ENCODE measurements at places on chromosomes 2 and 18. TPM values are rescaled to one million over a fixed set of nuclear protein-coding genes. Genes with fewer than 3 reads are reported as not detected.
A peak's percentile ranks its signal among the peaks of the same experiment; 100 is the strongest.

SLC11A1 gene
- total RNA-seq, result 1.7 TPM

DNA sequence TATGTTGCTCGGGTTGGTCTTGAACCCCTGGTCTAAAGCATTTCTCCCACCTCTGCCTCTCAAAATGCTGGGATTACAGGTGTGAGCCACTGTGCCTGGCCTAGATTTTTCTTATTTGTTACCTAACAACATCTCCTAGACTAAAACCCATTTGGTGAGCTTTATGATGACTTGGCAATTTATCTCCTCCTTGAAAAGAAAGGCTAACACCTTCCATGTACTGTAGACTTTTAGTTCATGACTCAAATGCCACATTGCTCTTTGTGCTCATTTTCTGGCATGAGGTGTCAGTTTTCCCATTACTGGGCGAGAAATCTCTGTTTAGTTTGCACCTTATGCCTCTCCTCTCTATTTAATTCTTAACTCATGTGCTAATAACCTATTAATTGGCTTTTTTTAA, 12.3 kb upstream of the SERPINB5 start:
- no peak for DNase-seq

NOL4 gene
- total RNA-seq, result 1.3 TPM

GRCh38 chr2:133382566-133382965, 185.7 kb downstream of the NCKAP5 start:
- DNase-seq, result no peak

TSPYL6 gene
- 0.16 TPM for total RNA-seq

DNA sequence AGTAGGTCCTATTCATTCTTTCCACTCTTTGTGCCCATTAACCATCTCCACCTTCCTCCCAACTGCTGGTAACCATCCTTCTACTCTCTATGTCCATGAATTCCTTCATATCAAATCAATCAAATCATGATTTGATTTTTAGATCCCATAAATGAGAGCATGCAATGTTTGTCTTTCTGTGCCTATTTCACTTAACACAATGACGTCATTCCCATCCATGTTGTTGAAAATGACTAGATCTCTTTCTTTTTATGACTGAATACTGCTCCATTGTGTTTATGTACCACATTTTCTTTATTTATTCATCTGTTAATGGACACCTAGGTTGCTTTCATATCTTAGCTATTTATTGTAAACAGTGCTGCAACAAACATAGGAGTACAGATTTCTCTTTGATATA, 827.3 kb upstream of the NRXN1 start:
- DNase-seq, result no peak

CD8A gene
- total RNA-seq, result not detected

- no peak for DNase-seq
These were observed 87.8 kb downstream of the SP100 start for GRCh38 chr2:230503798-230504197.

- no peak for DNase-seq
These were observed 58.3 kb upstream of the NFE2L2 start for GRCh38 chr2:177322801-177323261.

DNA sequence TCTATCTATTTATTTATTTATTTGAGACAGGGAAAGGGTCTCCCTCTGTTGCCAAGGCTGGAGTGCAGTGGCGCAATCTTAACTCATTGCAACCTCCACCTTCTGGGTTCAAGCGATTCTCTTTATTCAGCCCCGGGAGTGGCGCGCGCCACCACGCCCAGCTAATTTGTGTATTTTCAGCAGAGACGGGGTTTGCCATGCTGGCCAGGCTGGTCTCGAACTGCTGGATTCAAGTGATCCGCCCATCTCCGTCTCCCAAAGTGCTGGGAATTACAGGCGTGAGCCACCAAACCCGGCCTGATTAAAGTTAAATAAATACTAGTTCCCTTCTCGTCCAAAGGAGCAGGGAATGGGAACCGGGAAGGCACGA, 4.2 kb upstream of the CTDSP1 start:
- no peak for DNase-seq

TDRD15 gene
- 3.8 TPM for total RNA-seq

- no peak for DNase-seq
These were observed 58.1 kb downstream of the NDUFA10 start for GRCh38 chr2:239966853-239967552.

DNA sequence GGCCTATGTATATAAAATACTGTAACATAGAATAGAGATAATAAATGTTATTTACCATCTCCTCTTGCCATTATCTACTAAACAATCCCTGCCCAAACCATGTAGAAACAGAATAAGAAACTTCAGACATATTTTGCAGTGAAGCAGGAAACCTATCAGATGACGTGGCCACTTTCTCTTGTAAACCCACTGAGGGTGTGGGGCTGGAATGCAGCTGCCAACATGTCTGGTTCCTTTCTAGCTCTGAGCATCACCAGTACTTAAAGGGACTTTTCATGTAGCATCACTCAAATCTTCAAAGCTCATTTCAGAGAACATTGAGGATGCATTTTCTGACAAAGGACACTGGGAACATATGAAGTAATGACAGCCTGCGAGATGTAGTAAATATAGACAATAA, 251.8 kb downstream of the LPIN1 start:
- no peak for DNase-seq

GRCh38 chr2:127080938-127081755, 25.8 kb downstream of the BIN1 start:
- DNase-seq, result no peak

FIGN gene
- 6.9 TPM for total RNA-seq

DNA sequence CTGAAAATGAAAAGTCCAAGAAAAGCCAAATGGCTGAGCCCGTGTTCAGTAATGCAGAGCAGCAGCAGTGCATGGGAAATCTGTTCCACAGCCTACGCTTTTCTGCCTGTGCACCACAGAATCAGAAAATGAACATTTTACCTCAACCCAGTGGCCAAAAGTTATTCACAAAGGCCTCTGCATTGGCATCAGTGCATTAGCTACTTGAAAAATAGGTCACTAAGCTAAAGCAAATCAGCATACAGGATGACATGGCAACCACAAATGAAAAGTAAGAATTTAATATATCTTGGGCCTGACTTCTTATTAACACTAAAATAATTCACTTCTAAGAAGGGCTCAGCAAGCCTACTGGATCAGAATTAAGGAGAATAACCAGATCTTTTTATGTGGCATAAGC, 1145.3 kb upstream of the CHAC2 start:
- no peak for DNase-seq

- no peak for DNase-seq
These were observed 9.5 kb downstream of the KCNK3 start for GRCh38 chr2:26702025-26702424.

GRCh38 chr18:75223687-75224347, 13.2 kb downstream of the TSHZ1 start:
- DNase-seq, result no peak

DNA sequence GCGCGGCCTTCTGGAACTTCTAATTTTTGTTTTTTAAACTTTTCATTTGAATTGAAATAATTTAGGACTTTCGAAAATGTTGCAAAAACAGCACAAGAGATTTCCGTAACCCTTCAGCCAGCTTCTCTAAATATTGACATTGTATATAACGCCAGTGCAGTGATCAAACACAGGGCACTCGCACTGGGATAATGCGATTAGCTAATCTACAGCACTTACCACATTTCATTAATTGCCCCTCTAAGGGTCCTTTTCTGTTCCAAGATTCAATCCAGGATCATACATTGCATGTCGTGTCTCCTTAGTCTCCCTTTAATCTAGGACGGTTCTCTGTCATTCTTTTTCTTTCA, 343 bp upstream of the CD302 start:
- DNase-seq, result no peak

DNA sequence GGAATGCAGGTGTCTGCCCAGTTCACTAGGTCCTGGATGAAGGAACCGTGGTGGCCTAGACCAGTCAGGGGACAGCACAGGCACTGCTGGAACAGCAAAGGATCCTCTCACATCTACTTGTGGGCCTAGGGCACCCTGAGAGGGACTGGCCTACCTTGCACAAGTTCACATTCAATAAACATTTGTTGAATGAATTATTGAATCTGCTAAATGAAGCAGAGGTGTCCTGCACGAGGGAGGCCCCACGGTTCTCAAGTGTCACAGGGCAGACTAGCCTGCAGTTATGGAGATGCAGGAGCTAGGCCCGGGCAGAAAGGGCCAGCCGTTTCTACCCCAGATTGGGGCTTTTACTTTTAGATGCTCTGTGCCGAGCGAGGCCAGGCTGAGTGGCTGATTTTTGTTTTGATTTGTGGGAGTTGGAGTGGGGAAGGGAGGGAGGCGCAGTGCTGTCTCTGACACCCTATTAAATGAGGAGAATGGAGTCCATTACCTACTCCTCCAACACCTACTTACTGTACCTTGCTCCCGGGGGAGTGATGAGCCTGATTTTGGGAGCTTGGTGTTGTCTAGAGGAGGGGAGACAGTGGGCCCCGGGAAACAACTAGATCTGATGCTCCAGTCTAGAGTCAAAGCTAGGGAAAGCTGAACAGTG, 18.4 kb downstream of the SH2D6 start:
- DNase-seq, result no peak

- no peak for DNase-seq
These were observed 198.6 kb downstream of the MEMO1 start for GRCh38 chr2:31812051-31812798.

DNA sequence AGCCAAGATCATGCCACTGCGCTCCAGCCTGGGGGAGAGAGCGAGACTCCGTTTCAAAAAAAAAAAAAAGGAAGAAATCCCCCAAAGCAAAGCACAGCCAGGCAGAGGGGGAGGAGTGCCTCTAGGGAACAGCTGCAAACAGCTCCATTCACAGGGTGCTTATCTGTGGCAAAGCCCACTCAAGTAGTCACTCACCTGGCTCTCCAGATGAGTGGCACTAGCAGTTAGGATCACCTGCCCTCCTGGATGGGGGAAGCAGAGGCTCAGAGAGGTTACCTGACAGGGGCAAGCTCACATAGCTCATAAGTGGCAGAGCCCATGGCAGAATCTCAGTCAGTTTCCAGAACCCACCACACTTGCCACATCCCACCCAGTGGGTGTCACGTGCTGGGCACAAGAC, 30.3 kb downstream of the TFCP2L1 start:
- no peak for DNase-seq

CD8B2 gene
- total RNA-seq, result 0.37 TPM

DNA sequence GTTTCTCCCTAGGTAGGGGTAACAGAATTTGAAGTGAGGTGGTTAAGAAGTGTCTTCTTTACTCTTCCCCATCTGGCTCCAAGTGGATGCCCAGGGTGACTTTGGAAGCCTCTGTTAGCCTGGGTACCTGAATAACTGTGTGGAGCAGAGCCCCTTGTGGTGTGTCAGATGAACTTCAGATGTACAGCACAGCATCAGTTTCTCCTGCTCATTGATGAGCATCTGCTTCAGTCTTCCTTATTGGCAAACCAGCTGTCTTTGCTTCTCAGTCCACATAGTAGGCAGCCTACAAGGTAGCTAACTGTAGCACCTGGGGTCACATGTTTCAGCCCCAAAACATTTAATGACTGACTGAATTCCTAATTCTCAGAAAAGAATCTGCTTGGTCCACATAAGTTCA, 56.2 kb upstream of the ATP8B1 start:
- no peak for DNase-seq

DNA sequence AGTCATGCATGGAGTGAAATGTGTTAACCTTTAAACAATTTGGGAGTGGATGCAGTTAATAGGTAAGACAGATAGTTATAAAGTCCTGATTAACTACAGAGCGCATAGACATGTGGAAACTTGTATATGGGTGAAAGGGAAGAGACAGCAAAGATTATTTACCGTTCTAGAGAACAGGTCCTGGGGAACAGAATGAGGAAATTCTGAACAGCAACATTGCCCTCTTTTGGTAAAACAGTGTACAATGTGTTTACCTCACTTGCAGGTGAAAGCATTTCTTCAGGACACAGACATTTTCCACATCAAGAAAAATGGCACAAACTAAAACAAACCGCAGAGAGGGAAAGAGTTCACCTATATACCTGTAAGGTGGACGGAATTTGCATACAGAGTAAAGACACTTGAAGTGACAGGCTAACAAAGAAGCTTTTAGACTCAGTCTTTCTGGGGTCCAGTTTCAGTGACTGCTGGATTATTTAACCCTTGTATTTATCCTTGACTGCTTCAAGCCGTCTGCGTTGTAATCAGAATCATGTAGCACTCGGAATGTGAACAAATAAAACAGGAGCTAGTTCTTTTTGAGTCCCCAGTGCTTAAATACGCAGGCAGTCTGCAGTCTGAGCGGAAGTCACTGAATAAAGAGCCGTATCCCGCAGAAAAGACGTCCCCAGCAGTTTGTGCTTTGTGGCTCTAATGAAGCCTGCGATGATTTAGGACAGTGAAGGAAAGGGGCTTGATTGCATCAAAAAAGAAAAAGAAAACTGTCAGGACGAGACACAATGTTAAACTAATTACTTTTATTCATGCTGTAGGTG, 364.8 kb upstream of the GALNT5 start:
- DNase-seq, result peak; percentile 57

GRCh38 chr18:73688851-73689711, 458.6 kb downstream of the FBXO15 start:
- no peak for DNase-seq

GRCh38 chr2:10552220-10552870, 104.2 kb upstream of the ODC1 start:
- no peak for DNase-seq

FEV gene
- total RNA-seq, result not detected

DCC gene
- 2.0 TPM for total RNA-seq

DNA sequence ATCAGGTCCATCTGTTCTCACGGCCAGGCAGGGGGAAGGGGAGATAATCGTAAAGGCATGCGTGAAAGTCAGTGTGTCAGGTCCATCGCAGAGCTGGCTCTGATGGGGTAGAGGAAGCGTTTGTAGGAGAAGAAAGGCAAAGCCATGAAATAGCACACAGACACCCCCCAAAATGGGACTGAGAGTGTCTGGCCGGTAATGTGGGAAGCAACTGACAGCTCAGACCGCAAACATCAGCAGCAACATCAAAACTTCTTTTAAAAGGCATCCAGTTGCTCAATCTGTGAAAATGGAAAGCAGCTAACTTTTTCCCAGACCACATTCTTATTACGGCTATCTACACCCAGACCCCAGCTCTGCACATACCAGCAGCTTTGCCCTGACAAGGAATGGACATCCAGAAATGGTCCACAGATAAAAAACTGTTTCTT, 232.6 kb downstream of the EN1 start:
- DNase-seq, result no peak

DNA sequence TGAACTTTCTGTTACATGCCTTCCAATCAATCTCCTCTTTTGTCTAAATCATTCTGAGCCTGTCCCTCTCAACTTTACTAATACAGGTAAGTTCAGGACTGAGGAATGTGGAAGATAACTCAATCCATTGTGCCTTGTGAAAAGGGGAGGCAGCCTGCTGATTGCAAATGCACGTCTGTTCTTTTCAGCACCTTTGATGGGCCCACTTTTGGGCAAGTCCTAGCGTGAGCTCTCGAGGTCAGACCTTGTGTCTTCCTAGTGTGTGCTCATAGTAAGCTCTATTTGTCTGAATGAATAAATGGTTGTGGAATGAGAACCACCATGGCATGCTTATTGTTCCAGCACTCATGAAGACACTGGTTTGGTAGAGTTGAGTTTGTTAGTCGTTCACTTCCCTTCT, 50.4 kb upstream of the REL start:
- DNase-seq, result no peak

DNA sequence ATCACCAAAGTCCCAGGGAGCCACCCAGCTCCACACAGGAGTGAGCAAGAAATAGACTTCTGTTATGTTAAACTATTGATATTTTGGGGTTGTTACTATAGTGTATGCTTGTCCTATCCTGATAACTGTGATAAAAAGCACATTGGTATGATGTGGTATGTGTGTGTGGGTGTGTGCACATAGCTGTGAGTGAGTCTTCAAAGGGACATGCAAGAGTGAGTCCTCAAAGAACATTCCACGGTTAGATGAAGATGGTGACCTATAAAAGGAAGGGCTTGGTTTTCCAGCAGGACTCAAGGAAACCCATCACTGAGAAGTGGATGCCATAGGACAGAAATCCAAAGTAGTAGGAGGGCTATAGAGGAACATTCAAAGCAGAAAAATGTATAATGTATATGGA, 342.9 kb downstream of the TSN start:
- no peak for DNase-seq

C2orf15 gene
- total RNA-seq, result 1.5 TPM

All from urinary bladder (tissue), 4 donors.